Activated T-cell treated with anti-CD3 and anti-CD28 coated beads for 4 hours (primary cell): ENCODE measurements at places on chromosomes 12 and 14.
A peak's percentile ranks its signal among the peaks of the same experiment; 100 is the strongest.

DNA sequence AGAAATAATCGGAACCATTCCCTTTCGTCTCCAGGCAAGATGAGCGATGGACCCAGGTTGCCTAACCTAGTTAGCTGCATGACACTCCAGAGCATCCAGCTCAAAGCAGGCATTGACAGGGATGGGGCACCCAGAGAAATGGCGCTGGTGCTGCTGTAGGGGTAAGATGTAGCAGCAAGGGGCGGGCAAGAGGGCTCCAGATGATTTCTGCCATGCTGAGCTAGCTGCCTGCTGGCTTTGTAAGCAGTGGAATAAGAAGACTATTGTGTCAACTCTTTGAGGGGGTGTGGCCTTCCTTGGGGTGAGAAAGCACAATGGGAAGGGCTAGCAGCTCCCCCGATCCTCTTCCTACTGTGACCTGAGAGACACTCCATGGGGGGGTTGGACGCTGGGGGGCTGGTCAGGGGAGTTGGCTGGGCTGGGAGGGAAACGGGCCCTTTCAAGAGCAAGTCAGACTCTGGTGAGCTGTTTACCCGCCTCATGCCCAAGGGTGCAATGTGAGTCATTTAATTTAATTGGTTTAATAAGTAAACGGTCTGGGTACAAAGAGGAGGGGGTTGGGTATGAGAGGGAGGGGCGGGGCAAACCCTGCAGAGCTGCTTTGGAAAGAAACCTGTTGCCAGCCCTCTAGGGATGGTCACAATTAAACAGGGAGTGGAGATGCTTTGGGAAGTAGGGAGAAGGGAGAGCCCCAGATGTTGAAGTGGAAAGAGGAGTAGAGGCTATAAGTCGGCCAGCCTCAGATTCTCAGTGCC lies 50.5 kb downstream of the B4GALNT3 start:
- DNase-seq: no peak

GRCh38 chr14:26522967-26523366 lies 74.9 kb downstream of the NOVA1 start:
- DNase-seq: no peak

GRCh38 chr14:78701246-78701645 lies 531.1 kb downstream of the NRXN3 start:
- no peak for DNase-seq

DNA sequence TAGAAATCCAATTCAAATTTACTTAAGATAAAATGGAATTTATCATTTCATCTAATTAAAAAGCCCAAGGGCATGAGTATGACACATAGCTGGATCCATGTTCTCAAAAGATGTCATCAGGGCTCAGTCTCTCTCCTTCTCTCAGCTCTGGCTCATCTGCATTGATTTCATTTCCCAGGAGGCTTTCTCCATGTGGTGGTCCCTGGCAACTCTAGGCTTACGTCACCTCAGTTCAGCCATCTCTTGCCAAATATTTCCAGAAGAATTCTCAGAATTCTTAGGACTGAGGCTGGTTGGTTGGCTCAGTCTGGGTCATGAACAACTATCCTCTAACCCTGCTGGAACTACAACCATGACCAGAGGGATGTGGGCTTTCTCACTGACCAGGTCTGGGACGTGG lies 65.3 kb downstream of the FOS start:
- DNase-seq: no peak

DNA sequence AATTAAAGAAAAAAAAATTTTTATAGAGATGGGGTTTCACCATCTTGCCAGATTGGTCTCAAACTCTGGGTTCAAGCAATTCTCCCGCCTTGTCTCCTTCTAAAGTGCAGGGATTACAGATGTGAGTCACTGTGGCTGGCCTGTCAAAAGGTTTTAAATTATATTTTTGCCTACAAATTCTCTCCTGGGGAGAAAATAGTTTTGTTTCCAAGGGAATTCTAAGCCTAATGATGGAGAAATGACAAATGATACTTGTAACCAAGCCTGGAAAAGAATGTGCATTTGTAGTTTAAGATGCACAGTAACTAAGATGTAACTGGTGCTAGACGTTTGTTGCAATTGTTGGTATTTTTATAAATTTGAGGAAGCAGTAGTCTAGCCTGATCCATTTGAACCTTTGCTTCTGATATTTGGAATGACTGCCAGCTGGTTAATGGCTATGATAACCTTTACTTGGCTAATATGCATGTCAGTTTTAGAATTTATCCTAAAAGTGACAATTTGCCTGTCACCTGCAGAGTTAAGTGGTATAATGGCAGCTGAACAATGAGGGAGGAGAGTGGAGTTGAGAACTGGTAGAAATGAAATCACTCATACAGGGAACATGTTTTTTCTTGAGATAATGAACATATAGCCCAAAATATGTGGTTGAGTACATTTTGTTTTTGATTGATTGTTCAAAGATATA lies 148.0 kb downstream of the FUT8 start:
- DNase-seq: no peak

- peak; percentile 12 for DNase-seq
Observed at GRCh38 chr12:31929027-31929526, 30.1 kb upstream of the RESF1 start.

- no peak for DNase-seq
Observed at GRCh38 chr14:71536927-71537772, 395.1 kb upstream of the RGS6 start.

DNA sequence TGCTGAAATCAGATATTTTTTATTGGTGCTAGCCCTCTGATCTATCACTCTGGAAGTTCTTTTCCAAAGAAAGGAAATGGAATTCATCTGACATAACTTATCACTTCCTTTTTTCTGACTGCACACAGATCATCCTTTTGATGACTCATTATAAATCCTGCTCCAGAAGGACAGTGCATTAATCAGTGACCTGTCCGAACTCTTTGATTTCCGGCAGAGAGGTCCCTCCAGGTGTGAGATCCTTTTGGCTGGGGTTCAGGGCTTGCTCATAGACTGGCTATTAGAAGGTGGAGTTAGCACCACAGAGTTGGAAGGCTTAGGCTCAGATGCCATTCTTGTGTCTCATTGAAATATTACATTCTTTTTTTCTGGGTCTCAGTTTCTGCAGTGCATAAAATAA lies 328.2 kb downstream of the ZFP36L1 start:
- DNase-seq: no peak

DNA sequence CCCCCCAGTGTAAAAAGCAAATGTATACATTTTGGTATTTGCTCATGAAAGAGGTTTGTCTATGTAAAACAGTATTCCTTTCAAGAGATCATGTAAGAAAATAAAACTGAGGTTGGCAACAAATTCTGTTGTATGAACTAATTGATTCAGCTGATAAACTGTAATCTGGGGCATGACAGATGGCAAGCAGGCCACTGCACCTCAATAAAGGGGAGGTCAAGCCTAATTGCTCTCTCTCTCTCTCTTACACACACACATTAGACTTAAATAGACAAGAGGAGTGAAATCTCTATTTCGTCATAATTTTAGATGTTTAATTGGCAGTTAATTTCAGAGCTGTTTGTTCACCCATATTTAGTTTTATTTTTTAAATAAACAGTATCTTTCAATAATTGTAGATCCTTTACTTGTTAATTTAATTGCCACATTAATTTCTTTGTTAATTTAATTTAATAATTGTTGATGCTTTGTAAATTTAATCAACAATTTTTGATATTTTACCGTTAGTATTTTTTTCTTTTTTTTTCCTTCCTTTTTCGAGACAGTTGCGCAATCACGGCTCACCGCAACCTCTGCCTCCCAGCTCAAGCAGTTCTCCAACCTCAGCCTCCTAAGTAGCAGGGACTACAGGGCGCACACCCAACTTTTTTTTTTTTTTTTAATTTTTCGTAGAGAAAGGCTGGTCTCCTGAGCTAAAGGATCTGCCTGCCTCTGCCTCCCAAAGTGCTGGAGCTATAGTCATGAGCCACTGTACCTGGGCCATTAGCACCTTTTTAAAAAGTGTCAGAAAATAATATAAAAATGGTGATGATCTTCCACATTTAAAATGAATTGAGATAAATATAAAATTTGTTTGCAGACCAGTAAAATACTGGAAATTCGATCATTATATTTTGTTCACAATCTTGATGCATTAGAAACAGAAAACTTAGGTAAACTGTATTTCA lies 577.7 kb downstream of the SLC16A7 start:
- DNase-seq: no peak

- no peak for DNase-seq
Observed at GRCh38 chr12:97476255-97476654, 13.7 kb downstream of the RMST start.

DNA sequence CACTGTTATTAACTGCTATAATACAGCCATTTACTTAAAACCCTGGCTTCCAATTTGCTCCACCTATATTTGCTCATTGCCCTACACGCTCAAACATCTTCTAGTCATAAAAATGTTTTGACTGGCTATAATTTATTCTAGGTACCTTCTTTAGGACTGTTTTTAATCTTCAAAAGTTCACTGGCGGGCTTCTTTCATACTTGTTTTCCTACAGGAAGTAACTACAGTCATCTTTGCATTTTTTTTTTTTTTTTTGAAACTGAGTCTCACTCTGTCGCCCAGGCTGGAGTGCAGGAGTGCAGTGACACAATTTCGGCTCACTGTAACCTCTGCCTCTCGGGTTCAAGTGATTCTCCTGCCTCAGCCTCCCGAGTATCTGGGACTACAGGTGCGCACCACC lies 32.5 kb downstream of the MPHOSPH9 start:
- DNase-seq: no peak

DNA sequence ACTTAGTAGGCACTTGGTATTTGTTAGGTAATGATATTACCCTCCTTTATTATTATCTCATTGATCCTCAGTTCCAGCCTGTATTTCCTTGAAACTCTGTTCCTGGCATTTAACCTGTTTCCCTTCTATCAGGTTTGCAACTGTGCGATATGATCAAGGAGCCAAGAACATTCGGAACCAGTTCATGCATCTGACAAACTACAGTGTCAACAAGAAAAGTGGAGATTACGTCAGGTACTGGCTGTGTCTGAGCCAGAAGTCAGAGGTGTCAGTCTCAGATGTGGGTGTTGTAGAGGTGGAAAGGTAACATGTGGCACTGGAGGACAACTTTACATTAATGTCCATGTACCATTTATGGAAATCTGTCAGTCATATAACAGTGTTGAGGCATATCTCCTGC lies 56.7 kb downstream of the TTLL5 start:
- no peak for DNase-seq

- DNase-seq: no peak
Observed at GRCh38 chr14:100802766-100803165, 23.2 kb upstream of the MEG3 start.

DNA sequence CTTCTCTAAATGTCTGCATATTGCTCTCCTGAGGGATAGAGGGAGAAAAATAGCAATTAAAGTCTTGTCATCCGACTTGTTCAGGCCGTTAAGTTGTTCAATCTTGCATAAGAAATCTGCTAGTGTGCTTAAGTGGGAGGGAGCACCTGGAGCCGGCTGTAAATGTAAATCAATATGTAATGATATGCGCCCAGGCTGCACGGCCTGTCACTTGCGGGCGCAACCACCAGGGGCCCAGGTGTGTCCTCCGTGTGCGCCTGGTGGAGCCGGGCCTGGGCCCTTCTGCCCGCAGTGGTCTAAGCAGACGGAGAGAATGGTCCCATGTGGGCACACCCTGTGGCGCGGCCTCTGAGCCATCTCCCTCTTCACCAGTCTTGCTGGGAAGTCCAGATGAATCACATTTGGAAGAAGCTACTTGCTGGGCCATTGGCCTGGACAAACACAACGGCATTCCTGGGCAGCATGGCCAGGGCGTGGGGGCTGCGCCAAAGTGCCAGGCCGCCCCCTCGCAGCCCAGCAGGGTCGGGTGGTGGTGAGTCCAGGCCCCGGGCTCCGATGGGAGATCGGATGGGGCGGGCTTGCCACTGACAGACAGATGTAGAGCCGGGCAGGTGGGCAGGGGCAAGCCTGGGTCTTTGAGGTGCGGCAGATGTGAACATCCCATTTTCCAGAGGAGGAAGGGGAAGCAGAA lies 193.3 kb upstream of the C14orf180 start:
- DNase-seq: no peak

- DNase-seq: no peak
Observed at GRCh38 chr14:84806622-84807021, 723.3 kb upstream of the FLRT2 start.

DNA sequence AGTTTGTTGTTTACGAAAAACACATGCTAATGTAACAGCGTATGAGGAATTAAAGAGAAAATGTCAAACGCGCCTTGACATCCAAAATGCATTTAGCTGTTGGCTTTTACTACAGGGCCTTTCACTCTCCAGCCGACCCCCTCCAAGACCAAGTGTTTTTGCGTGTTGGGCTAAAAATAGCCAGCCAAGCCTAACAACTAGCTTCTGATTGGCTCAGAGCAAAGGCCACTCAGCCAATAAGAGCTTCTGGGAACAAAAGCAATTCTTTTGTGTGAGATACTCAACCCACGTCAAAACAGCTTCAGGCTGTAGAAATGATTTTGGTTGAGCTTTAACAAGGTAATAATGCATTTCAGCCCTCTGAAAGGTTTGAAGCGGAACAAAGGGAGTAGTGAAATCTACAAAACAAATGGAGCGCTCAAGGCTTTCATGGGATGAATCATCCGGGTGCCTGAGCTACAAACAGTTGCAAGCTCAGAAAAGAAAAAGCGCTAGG lies 198.7 kb upstream of the DCN start:
- DNase-seq: no peak

GRCh38 chr12:82474798-82475184 lies 116.5 kb downstream of the METTL25 start:
- no peak for DNase-seq

- DNase-seq: no peak
Observed at GRCh38 chr12:13084898-13085640, 18.4 kb downstream of the GSG1 start.

- no peak for DNase-seq
Observed at GRCh38 chr12:25705261-25705660, 152.2 kb upstream of the LMNTD1 start.

DNA sequence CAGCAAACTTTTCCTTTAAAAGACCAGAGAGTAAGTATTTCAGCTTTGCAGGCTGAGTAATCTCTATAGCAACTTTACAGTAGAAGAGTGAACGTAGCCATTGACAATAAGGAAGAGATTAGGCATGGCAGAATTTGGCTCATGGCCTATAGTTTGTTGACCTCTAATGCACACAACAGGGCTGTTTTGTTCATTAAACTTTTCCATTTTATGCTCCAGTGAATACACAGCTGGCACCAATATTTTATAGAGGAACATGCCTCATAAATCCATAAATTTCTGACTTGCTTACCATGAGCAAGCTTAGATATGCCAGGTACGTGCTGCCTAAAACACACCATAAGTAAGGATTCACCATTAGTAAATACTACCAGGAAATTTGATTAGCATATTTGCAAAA lies 609.0 kb upstream of the STXBP6 start:
- DNase-seq: no peak

GRCh38 chr12:109738878-109739665 lies 25.4 kb downstream of the FAM222A start:
- no peak for DNase-seq

- no peak for DNase-seq
Observed at GRCh38 chr12:107243341-107243740, 150.0 kb upstream of the CRY1 start.

- no peak for DNase-seq
Observed at GRCh38 chr12:48422060-48422459, 50.3 kb upstream of the ANP32D start.

GRCh38 chr14:70934502-70935134 lies 27.4 kb downstream of the PCNX1 start:
- no peak for DNase-seq
